Body of pancreas (tissue), 4 donors: ENCODE measurements at places on chromosomes 3 and 15. TPM values are rescaled to one million over a fixed set of nuclear protein-coding genes. Genes with fewer than 3 reads are reported as not detected.

GRCh38 chr3:170270282-170270881 is 48.2 kb downstream of the PRKCI start:
- DNase-seq: no peak

DNA sequence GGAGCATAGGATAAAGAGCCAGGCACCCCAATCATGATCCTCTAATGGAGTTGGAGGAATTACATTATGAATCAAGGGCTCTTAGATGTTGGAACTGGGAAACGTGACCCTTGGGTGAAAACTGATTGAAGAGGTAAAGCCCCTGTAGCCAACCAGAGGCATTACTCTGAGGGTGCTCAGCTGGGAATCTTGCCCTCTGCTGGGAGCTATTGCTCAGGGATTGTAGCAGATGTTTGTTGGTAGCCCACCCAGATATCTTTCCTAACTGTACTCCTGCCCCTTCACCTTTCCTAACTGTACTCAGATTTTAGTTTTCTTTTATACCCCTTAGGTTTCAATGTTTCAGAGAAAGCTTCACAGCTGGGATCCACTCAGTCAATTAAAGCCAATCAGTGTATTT is 74.2 kb downstream of the RARB start:
- DNase-seq: no peak

DNA sequence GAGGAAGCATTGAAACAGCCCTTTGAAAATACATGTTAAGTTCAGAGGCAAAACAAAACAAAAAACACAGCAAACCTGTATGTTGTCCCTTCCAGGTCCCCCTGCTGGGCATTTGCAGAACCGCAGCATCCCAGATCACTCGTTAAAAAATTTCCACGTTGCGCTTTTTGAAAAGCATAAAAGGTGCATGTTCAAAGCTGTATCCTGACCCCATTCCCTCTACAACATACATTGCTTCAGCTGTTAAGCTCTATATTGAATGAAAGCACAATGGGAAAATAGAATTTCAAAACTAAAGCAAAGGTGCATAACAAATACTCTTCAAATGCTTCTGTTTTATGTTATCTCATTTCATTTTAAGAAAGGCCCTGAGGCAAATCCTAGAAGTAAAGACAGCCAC is 328.3 kb downstream of the THSD4 start:
- DNase-seq: peak; percentile 61

GRCh38 chr3:122562923-122563716 is 980 bp downstream of the PARP9 start:
- no peak for DNase-seq

DNA sequence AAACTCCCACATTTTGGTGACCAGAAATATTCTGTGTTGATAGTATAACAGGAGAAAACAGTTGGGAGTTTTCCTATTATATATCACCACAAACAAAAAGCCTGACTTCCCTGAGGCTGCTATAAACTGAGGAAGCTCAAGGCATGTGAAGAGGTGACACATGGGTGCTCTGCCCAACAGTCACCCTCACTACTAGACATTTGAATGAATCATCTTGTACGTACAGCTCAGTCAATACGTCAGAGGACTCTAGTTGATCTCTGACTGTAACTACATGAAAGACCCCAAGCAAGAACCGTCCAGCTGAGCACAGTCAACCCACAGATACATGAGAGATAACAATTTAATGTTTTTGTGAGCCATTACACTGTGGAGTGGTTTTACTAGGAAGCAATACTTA is 338.3 kb upstream of the ATP11B start:
- DNase-seq: no peak

DNA sequence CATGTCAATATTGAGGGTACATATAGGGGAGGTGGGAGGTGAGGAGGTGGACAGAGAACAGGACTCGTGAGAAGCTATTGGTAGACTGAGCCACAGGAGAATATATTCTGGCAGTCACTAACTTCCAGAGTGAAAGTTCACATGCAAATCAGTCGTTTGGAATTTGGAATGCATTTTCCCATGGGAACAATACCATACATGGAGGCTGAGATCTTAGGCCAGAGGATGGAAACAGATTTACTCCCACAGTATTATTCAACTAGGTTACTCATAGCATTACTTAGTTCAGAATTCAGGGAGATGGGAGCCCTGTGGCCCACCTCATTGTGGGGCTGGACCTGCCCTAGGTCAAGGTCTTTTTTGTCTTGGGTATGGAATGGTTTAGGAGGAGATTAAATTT is 36.4 kb upstream of the ABHD2 start:
- no peak for DNase-seq

- no peak for DNase-seq
Observed at GRCh38 chr15:77621847-77622208, 10.9 kb downstream of the LINGO1 start.

GRCh38 chr15:43881944-43882343 is 55.1 kb downstream of the WDR76 start:
- DNase-seq: no peak

- no peak for DNase-seq
Observed at GRCh38 chr3:97949110-97949485, 23.1 kb downstream of the RIOX2 start.

DNA sequence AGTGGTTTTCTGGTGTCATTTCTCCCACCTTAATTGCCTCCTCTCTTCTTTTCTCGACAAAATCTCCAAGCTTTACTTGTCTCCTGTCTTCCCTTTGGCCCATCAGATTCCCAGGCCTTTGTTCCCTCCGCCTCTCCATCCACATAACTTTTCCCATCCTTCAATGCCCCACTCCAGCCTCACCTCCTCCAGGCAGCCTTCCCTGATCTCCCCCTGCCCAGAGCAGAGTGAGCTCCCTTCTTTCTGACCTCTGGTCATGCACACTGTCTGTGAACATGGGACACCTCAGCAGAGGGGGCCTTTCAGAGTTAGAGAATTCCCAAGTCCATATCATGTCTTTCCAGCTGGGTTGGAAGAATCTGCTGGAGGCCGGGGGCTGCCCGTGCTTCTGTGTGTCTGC is 14.6 kb upstream of the SSUH2 start:
- no peak for DNase-seq

DNA sequence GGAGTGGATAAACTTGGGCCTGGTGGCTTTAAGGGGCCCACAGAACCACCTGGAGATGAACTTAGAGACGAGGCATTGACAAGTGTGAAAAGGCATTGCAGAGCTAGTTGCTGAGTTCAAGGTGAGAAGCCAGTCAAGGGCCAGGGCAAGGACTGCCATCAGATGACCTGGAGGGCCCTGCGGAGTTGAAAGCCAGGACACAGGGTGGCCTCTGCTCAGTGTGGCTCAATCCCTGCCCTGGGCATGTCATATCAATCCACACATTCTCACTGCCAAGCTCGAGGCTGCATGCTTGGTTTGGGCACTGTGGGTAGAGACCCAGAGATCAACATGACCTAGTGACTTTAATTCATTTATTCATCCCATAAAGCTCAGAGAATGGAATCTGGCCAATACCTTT is 9.2 kb downstream of the PAQR5 start:
- no peak for DNase-seq

DNA sequence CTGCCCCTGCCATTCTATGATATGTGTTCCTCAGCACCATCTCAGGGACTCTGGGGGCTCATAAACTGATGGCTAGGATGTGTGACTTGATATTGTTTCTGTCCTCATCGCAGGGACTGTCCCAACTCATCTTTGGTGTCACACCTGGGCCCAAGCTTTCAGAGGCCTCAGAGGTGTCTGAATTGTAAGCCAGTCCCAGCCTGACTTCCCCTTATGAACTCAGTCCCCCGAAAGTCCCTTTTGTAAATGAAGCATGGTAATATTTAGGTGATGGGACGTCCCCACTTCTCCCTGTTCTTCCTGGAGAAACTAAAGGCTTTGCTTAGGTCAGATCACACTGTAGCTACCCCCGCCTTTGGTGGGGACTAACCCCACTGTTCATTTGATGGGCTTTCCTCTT is 142.4 kb upstream of the TLE3 start:
- DNase-seq: no peak

- no peak for DNase-seq
Observed at GRCh38 chr3:50417637-50418033, 58.3 kb upstream of the TMEM115 start.

DNA sequence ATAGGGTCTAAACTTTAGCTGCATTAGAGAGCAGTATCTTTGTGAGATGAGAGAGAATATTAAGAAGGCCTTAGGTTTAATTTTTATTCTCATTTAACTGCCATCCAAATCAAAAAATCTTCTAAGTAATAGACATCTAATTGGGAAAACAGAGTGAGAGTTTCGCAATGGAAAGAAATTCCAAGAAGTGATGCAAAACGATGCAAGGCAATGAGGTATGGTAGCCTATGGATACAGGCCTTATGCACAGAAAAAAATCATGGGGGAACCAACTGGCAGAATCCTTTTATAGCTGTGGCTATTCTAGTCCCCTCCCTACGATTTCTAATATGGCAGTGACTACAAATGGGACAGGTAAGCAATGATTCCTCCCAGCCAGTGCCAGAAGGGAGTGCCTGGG is 225.9 kb downstream of the GREM1 start:
- no peak for DNase-seq

The THUMPD3 gene
- total RNA-seq: 16.1 TPM

The NDN gene
- 21.8 TPM for total RNA-seq

The COL6A6 gene
- not detected for total RNA-seq

The ACP3 gene
- 0.33 TPM for total RNA-seq

The RAD51 gene
- total RNA-seq: 2.3 TPM

The HESX1 gene
- total RNA-seq: not detected

The MNS1 gene
- 4.0 TPM for total RNA-seq

The RETNLB gene
- not detected for total RNA-seq

The ARGFX gene
- not detected for total RNA-seq
